T-helper 17 cell (primary cell): ENCODE measurements at places on chromosomes 5 and 9.

GRCh38 chr9:37944671-37945481, 40.9 kb upstream of the SLC25A51 start:
- DNase-seq: no peak

- DNase-seq: no peak
Measured at GRCh38 chr5:150118561-150119229, 32.3 kb upstream of the CSF1R start.

- DNase-seq: no peak
Measured at GRCh38 chr9:136587145-136587943, 41.5 kb upstream of the NOTCH1 start.

GRCh38 chr5:77087484-77088261, 588 bp upstream of the ZBED3 start:
- DNase-seq: no peak

DNA sequence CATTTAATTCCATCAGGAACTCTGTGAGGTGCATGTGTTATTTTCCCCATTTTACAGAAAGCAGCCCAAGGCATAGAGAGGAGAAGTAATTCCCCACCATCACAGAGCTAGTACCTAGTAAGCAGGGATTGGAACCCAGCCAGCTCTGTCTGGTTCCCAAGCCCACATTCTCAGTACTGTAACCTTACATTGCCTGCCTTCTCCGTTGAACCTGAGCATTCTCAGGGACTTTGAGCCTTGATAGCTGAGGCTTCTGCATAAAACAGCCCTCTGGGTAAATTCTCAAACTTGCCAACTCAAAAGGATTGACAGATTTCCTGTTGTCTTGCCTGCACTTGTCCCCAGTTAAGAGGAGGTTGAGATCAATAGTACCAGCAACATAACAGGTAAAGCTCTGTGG, 9.2 kb upstream of the GLE1 start:
- DNase-seq: no peak

GRCh38 chr9:68749135-68749534, 44.1 kb downstream of the PIP5K1B start:
- no peak for DNase-seq

GRCh38 chr5:159175547-159175946, 33.8 kb downstream of the RNF145 start:
- DNase-seq: no peak

DNA sequence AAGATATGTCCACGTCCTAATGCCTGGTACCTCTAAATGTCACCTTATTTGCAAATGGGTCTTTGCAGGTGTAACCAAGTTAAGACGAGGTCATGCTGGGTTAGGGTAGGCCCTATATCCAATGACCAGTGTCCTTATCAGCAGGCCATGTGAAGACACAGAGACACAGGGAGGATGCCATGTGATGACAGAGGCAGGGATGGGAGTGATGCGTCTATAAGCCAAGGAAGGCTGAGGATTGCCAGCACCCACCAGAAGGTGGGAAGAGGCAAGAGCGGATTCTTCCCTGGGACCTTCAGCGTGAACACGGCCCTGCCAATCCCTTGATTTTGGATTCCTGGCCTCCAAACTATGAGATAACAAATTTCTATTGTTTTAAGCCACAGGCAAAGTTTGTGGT, 123.4 kb upstream of the CXCL14 start:
- no peak for DNase-seq

DNA sequence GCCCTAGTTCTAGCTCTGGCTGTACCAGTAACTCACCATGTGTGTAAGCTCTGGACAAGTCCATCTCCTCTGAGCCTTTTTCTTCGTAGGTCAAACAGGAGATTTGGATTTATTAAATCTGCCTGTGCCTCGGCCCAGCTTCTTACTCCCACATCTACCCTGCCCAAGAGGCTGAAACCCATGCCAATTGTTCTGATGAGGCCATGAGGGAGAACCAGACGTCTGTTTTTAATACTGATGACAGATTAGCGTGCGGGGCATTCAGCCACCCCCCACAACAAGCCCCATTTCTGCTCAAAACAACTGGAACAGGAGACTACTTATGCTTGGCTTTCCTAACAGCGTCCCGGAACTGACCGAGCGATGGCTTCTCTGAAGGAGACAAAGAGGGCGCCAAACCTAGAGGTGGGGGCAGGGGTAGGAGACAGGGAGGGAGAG, 81.2 kb upstream of the TRIM32 start:
- DNase-seq: no peak

GRCh38 chr5:6753851-6754250, 40.6 kb downstream of the TENT4A start:
- no peak for DNase-seq

GRCh38 chr5:36214436-36214835, 27.3 kb downstream of the NADK2 start:
- DNase-seq: no peak

DNA sequence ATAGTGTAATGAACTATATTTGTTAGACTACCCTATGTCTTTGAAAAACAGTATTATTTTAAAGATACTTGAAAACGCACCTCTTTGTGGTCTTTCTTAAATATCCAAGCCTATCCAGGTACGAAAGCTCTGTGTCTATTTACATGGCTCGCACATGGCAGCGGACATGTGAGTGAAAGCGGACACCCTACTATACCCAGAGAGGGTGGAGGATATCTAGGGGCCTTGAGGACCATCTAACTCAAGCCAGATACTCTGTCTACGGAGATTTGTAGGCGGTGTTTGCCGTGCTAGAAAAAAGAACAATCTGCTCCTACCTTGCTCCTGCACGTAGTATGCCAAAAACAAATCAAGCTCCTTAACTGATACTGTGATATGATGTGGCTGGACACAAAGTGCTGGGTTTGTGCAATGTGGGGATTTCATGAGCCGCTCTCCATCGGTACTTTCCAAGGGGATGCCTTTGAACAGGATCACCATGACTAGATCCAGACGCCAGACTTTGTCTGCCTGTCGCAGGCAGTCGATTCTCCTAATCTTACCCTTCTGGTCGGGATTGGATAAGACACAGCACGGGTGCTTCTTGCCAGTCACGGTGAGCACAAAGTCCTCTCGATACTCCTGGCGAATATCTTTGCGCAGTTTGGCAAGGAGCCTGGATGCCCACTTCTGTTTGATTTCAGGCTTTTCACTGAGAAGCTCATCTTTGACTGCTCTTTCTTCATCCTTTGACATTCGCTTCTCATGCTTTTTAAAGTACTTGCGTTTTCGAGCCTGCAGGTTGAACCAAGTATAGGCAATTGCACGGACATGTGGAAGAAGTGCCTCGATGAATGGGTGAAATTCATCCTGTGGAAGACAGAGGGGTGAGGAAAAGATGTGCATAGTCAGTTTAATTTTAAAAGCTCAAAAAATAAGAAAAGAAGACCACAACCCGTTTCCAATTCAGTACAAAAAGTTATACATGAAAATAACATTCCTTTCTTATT, 7.0 kb downstream of the NFIB start:
- no peak for DNase-seq

- no peak for DNase-seq
Measured at GRCh38 chr9:113579283-113580040, 115.9 kb downstream of the RGS3 start.

GRCh38 chr9:69857131-69857530, 36.5 kb downstream of the CFAP95 start:
- DNase-seq: no peak

- no peak for DNase-seq
Measured at GRCh38 chr5:40660751-40661150, 19.0 kb upstream of the PTGER4 start.

- no peak for DNase-seq
Measured at GRCh38 chr9:125549891-125550885, 156.8 kb downstream of the MAPKAP1 start.

GRCh38 chr5:79143684-79144379, 32.2 kb downstream of the BHMT start:
- no peak for DNase-seq

DNA sequence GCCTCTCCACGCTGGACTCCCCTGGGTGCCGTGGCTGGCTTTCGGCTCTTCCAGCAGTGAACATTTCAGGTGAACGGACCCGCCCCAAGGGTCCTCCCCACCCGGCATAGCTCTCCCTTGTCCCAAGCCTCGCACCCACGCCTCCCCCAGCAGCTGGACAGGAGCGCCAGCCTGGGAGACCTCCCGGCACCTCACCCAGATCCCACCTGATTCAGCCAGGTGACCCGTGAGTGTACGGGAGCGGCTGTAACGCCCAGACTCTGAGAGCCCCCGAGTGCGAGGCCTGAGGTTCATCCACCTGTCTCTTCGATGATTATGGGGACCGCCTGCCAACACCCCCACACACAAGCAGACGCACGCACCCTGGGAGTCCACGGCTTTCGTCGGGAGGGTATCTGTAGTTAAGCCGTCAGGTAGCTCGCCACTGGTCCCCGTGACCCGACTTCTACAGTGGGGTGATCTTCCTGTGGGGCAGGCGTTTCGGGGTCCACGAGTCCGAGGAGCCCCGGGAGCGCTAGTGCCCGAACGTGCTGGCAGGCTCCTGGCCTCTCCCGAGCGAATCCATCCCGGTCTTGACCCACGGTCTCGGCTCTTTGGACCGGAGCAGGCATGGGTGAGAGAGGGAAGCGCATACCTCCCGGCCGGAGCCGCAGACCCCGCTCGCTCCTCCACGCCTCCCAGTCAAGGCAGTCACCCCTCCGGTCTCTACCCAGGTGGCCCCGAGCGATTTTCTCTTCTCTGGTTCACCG, 14.9 kb downstream of the TRIM7 start:
- no peak for DNase-seq

DNA sequence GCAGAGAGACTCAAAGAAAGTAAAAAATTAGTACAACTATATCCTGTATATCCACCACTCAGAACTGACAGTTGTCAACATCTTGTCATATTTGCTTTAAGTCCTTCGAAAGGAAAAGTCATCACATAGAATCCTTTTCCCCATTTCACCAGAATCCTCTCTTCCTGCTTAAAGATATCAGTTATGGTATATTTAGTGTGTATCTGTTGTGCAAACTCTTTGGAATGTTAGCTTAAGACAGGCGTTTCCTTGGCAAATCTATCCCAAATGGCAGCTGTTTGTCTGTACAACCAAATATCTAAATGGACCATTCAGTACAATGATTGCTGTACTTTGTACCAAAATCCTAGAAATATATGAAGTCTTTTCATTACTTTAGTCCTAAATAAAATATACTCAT, 98.5 kb downstream of the ITGA1 start:
- DNase-seq: no peak

- DNase-seq: no peak
Measured at GRCh38 chr9:78118742-78119473, 87.3 kb upstream of the GNAQ start.

- DNase-seq: no peak
Measured at GRCh38 chr5:39469777-39470415, 45.1 kb upstream of the DAB2 start.

DNA sequence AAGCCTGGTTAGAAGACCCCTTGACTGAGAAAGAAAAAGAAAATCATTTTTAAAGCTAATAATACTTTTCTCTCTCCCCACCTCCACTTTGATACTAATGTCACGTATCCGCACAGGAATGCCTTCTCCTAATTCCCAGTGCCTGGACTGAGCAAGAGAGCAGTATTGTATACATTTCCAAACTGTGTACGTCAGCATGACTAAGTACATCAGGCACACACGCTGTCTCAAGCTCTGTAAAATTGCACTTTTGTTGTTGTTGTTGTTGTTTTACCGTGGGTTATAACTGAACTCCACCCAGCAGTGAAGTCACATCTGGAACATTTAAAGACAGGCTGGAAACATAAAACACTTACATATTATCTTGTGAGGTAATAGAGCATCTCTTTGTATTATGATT, 407.6 kb downstream of the DNAH5 start:
- no peak for DNase-seq

DNA sequence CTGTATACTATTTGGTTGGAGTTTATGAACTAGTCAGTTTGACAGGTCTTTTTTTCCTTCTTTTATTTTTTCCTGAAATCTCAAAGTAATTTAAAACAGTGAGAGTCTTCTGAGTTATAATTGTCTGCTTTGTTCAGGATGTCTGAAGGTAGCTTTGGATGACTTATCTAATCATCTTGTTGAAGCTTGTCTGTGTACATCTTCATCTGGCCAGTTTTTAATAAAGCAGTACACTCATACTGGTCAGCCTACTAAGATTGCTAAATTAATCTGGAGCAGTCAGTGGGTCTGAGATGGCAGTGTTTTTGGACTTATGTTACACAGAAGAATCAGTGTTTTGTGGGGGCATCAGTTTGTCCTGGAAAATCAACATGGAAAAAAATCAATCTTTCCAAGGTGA, 482.4 kb downstream of the CDH10 start:
- no peak for DNase-seq

- no peak for DNase-seq
Measured at GRCh38 chr5:68968429-68968828, 125.4 kb upstream of the SLC30A5 start.

DNA sequence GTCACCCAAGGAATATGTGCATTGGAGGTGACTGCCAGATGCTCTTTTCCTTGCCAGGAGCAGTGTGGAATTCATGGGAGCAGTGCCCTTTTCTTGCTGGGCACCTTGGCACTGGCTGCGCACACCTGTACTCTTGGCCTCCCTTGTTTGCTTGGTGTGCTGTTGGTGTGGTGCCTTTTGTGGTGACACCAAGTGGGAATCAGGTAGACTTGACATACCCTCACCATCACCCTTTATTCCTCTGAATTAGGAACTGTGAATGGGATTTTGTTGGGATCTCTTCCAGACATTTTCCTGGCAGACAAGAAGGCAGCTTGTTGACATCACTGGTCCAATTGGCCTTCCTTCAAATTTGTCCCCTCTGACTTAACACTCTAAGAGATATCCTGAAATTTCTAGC, 82.3 kb downstream of the RAI14 start:
- no peak for DNase-seq

DNA sequence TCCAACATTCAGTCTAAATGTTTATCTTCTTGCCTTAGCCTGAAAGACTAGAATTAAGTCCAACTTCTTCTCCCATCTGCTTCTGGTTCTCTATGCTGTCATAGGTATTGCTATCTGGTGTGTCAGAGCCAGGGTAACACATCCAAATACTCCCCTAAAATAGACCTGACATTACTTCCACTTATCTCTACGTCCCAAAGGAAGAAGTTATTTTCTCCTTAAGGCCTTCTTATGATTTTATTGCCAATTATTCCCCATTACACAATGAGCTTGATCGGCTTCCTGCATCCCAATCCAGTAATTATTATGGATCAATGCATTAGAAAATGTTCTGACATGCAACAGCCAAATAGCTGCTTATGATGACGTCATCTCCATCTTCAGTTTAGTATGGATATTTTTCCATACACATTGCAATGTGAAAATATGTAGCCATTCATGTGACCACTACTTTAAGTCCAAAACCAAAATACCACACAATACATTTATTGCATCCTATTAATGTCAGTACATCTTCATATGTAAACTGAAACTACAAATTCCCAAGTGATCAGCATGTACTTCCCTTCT, 555.5 kb downstream of the MAT2B start:
- DNase-seq: no peak

- DNase-seq: no peak
Measured at GRCh38 chr9:11182001-11182400, 569.2 kb upstream of the PTPRD start.
